Uterus (tissue), 4 donors: ENCODE measurements at places on chromosomes 1 and 21. TPM values are rescaled to one million over a fixed set of nuclear protein-coding genes. Genes with fewer than 3 reads are reported as not detected.

DNA sequence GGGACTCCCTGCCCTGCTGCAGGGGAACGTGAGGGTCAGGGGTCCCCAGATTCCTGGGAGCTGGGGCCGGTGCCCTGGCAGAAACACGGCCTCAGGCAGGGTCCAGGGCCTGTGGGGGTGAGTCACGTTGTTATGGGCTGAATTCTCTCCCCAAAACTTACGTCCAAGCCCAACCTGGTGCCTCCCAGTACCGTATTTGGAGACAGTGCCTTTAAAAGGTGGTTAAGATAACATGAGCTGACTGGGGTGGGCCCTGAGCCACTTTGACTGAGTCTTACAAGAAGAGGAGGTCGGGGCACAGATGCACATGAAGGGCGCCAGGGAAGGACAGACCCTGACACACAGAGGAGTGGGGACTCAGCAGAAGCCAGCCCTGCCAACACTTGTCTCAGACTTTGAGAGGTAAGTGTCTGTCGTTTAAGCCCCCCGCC, 99.9 kb downstream of the WDR4 start:
- no peaks in the 10 kb centered on the region for H3K4me1 ChIP-seq
- no peak overlapping the region for H3K4me3 ChIP-seq
- H3K36me3 ChIP-seq = no peaks in the 10 kb centered on the region
- no peaks in the 10 kb centered on the region for H3K27me3 ChIP-seq
- no peak for DNase-seq

- no peak overlapping the region for H3K4me3 ChIP-seq
- DNase-seq = no peak
- no peaks in the 10 kb centered on the region for H3K27me3 ChIP-seq
Observed at GRCh38 chr1:208880433-208881100, 636.4 kb upstream of the PLXNA2 start.

GRCh38 chr1:205933671-205934618, 9.3 kb downstream of the SLC26A9 start:
- no peak overlapping the region for H3K4me3 ChIP-seq
- H3K4me1 ChIP-seq = no peaks in the 10 kb centered on the region
- H3K27ac ChIP-seq = no peak overlapping the region
- H3K36me3 ChIP-seq = no peaks in the 10 kb centered on the region

- no peak for DNase-seq
- H3K36me3 ChIP-seq = no peaks in the 10 kb centered on the region
- no peaks in the 10 kb centered on the region for H3K4me1 ChIP-seq
- no peak overlapping the region for H3K27ac ChIP-seq
Observed at GRCh38 chr1:94611681-94612475, 70.3 kb upstream of the F3 start.

GRCh38 chr21:16540966-16541727, 811.4 kb downstream of the USP25 start:
- no peaks in the 10 kb centered on the region for H3K27me3 ChIP-seq
- no peaks in the 10 kb centered on the region for H3K36me3 ChIP-seq
- H3K4me1 ChIP-seq = no peaks in the 10 kb centered on the region
- no peak overlapping the region for H3K4me3 ChIP-seq

GRCh38 chr21:33566514-33566913, 22.0 kb downstream of the DONSON start:
- H3K4me1 ChIP-seq = no peaks in the 10 kb centered on the region
- H3K36me3 ChIP-seq = no peaks in the 10 kb centered on the region
- no peak for DNase-seq
- no peak overlapping the region for H3K27ac ChIP-seq
- H3K4me3 ChIP-seq = no peak overlapping the region

DNA sequence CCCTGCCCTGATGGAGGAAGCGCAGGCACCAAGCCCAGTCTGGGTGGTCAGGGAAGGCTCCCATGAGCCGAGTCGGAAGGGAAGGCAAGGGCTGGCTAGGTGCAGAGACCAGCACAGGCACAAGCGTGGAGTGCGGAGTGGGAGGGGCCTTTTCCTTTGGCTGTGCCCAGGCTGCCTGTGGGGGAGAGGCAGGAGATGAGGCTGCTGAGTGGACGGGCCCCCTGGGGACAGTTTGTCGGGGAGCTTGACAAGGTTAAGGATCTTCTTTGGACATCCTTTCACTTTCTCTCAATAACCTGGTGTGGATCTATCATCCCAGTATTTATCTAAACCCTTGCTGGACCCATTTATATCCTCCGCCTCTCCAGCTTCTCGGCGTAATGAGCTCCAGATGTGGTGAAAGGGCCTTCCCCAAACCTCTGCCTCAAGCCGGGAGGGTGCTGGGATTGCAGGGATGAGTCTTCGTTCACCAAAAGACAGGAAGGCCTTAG, 42.9 kb downstream of the EPHB2 start:
- H3K27ac ChIP-seq = peak overlapping the region; percentile 14
- no peaks in the 10 kb centered on the region for H3K36me3 ChIP-seq
- no peaks in the 10 kb centered on the region for H3K27me3 ChIP-seq
- no peaks in the 10 kb centered on the region for H3K4me1 ChIP-seq
- no peak overlapping the region for H3K4me3 ChIP-seq

DNA sequence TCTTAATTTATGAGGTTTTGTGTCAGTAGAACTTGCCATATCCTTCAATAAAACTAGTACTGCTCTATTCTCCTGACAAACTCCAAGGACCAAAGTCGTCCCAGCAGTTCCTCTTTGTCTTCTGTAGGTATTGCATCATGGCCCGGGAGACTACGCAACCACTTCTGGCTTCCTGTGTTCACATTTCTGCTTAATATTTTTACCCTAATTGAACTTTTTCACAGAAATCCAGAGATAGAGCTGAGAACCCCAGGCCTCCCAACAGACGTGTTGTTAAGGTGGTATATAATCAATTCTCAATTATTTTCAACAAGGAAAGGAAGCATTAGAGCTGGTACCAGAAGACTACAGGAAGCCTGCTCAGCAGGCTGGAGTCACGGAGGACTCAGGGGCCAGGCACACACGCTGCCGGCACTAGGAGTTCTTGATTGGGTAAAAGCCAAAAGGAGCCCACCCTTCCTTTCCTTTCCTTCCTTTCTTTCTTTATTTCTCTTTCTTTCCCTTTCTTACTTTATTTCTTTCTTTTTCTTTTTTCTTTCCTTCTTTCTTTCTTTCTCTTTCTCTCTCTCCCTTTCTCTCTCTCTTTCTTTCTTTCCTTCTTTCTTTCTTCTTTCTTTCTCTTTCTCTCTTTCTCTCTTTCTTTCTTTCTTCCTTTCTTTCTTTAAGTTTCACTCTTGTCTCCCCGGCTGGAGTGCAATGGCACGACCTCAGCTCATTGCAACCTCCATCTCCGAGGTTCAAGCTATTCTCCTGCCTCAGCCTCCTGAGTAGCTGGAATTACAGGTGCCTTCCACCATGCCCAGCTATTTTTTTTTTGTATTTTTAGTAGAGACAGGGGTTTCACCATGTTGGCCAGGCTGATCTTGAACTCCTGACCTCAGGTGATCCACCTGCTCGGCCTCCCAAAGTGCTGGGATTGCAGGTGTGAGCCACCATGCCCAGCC, 173.7 kb downstream of the ZBTB18 start:
- H3K36me3 ChIP-seq = no peaks in the 10 kb centered on the region
- no peaks in the 10 kb centered on the region for H3K27me3 ChIP-seq
- no peak for DNase-seq
- no peaks in the 10 kb centered on the region for H3K4me1 ChIP-seq
- H3K27ac ChIP-seq = no peak overlapping the region
- H3K4me3 ChIP-seq = no peak overlapping the region

DNA sequence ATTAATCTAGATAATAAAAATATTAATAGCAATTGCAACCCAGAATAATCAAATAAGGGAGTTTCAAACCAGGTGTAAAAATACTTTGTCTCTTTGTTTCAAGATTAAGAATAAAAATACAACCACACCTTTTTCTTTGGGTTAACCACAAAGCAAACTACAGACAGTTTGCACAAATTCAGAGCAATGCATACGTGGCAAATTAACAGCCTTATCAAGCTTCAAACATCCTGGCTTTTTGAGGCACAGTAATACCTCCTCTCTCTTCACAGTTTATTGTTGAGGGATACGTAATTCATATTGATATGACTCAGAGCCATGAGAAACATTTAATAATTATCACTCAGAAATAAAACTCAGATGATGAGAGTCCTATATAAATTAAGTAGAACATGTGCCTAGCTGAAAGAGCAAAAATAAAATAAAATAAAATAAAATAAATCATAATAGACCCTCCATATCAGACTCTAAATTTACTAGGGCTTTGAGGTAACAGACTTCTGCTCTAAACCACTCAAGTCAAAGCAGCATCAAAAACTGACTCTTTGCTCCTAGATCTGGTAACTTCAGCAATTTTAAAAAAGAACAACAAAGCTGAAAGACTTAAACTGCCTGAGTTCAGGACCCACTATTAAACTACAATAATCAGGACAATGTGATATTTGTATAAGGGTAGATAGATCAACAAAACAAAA, 11.4 kb downstream of the EDEM3 start:
- H3K4me1 ChIP-seq = no peaks in the 10 kb centered on the region
- no peak overlapping the region for H3K27ac ChIP-seq
- H3K4me3 ChIP-seq = no peak overlapping the region
- no peaks in the 10 kb centered on the region for H3K27me3 ChIP-seq
- no peak for DNase-seq

TTC22 gene
- 3.2 TPM for total RNA-seq
